ENCODE measurements at places on chromosomes 2 and 18.

DNA sequence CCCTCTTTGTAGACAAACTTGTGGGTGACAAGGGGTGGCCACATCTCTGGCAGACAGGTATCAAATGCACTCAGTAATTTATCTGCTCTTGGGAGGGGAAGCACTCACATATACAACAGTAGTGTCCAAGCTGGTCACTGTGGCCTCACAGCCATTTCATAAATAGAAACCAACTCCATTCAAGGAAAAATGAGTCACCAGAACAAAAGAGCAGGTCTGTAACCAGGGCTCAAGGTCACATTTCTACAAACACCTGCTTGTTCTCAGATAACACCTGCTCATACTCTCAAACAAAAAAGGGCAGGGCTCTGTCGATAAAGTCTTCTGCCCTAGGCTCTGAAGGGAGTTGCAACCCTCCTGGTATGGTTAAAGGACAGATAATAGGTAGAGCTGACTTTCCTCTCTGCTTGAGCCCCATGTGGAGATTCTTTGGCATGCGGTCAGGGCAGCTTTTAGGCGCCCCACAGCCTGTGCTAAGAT, 459.0 kb downstream of the BCL11A start:
- DNase-seq: no peak

DNA sequence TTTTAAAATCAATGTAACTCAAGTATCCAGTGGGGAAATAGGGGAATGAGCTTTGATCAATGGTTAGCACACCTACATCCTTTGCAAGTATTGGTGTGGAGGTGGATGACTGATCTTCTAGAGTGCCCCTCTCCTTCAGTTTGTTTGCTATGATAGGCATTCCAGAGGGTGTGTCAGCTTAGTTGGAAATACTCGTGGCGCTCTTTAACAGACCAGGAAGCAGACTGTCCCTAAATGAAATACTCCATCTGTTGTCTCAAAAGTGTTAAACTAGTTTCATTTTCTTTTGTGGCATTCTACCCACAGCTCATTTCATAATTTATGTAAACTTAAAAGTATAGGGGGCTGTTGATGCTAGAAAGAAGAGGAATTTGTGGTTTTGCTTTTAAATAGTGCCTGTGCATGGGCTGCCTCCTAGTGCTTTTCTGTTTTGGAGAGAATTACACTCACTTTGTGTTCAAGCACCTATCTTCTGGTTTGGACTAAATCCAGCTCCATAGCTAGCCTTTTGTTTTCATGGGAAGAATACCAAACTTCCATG, 66.2 kb downstream of the STAT1 start:
- DNase-seq: no peak

DNA sequence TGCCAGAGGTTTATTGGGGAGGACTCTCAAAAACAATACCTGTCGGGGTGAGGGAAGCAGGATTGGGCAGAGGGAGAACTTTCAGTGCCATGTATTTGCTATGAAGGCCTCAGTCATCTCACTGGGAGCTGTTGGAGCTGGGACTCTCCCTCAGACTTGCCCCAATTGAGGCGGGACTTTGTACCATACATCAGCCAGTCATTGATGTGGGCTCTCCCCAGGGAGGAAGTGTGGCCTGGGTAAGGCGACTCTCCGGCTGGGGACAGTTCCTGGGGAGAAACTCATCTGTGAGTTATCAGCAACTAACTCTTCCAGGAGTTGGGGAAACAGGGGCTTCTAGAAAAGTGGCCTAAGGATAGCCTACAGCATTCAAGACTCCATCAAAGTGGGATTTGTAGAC, 66.5 kb downstream of the FTCDNL1 start:
- DNase-seq: no peak

DNA sequence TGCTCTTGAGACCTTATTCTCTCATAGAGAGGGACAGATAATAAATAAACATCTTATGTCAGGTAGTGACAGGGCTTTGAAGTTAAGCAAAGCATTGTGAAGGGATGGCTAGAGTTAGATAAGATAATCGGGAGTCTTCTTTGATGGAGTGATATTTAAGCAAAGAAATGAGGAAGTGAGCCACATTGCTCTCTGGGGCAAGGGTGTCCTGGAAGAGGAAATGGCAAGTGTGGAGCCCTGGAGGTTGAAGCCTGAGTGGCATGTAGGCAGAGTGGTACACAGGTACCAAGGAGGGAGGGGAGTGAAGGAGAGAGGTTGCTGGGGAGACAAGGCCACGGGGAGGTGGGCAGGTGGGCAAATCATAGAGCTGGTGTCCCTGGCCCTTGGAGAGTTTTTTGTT, 110.2 kb downstream of the CTAGE1 start:
- no peak for DNase-seq

- no peak for DNase-seq
Measured at GRCh38 chr2:33606622-33607021, 7.5 kb upstream of the FAM98A start.

- no peak for DNase-seq
Measured at GRCh38 chr2:190354003-190354690, 10.8 kb downstream of the INPP1 start.

GRCh38 chr2:187552828-187553681, 1.2 kb downstream of the TFPI start:
- no peak for DNase-seq

- DNase-seq: no peak
Measured at GRCh38 chr2:135829378-135830135, 7.4 kb downstream of the LCT start.

- DNase-seq: no peak
Measured at GRCh38 chr18:56034949-56035348, 447.0 kb upstream of the TCF4 start.

DNA sequence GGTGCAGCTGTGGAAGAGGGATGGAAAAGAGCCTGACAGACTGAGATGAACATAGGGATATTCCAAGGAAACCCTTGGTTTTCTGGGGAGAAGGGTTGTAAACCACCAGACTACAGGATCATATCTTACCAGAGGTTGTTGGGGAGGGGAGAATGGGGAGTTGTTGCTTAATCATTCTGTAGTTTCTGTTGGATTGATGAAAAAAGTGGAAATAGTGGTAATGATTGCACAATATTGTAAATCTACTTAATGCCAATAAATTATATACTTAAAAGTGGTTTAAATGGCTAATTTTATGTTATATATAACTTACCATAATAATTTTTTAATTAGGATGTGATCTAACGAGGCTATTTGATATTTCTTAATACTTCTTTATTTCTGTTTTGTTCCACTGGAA, 800.9 kb downstream of the BCL11A start:
- no peak for DNase-seq

DNA sequence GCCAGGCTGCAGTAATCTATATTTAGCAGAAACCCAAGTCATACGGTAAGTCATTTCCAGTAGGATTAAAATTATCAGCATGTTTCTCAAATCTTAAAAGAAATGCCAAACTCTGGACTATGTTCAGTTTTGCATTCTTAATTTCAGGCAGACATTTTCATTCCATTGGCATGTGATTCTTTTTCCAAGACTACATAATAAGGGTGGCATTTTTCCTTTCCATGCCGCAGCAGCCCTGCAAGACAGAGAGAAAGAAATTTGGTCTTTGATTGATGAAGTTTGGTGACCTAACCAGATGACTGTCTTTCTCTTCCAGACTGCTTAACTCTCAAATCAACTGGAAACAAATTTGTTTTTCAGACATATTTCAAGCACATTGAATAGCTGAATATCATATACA, 118.1 kb downstream of the FHOD3 start:
- DNase-seq: no peak

GRCh38 chr2:45168711-45169338, 159.6 kb upstream of the SIX2 start:
- no peak for DNase-seq

- DNase-seq: no peak
Measured at GRCh38 chr2:240570531-240571313, 2.4 kb downstream of the RNPEPL1 start.

DNA sequence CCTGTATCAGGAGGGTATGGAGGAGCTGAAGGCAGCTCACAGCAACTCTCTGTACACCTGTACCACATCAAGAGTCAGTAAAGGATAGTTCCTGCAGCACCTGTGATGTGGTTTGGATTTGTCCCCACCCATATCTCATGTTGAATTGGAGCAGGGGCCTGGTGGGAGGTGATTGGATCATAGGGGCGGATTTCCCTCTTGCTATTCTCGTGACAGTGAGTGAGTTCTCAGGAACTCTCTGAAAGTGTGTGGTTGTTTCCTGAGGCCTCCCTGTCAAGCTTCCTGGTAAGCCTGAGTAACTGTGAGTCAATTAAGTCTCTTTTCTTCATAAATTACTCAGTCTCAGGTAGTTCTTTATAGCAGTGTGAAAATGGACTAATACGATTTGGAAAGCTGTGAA, 28.9 kb downstream of the OSBPL1A start:
- DNase-seq: peak; percentile 59

DNA sequence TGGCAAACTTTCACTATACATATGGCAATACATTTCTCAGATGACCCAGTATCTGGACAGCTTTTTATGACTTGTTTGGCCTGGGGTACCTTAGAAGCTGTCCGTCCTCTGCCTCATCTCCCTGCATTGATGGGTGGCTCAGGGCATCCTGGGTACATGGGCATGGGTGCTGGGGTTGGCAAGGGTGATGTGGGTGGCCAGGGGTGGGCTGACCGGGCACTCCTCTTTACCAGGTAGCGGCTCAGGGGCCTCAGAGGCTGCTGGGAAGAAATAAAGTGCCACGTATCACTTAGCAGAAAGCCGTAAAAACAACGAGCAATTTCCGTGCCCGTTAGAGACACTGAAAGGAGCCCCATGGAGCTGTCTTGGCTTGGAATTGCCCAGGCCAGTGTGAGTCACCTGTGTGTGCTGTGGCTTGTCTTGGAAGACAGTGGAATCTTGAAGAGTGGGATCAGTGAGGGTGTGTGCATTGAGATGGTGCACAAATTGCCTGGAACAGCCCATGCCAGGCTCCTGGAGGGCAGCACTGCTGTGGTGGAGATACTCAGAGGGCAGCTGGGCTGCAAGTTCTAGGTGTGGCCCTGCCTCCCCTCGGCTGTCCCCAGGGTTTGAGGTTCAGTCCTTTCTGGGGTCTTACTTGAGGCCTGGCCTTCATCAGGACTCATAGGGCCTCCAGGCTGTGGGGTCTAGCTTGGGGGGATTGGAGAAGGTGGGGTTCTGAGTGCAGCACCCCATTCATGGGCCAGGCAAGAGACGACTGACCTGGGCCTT, 88.8 kb downstream of the FHOD3 start:
- DNase-seq: no peak

DNA sequence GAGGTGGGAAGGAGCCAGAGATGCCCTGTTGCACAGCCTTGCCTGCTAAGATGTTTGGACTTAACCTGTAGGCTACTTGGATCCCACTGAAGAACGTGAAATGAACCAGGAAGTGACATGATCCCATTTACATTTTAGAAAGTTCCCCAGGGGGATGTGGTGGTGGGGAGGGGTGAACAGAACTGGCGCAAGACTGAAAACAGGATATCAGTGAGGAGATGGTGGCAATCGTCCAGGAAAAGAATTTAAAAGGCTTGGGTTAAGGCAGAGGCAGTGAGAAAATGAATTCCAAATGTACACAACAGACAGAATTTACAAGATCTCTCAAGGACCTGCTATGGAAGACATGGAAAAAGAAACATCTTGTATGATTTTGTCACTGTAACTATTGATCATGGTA, 42.3 kb downstream of the SULT1C2 start:
- DNase-seq: no peak

GRCh38 chr2:14702258-14702657, 69.7 kb downstream of the LRATD1 start:
- DNase-seq: no peak

DNA sequence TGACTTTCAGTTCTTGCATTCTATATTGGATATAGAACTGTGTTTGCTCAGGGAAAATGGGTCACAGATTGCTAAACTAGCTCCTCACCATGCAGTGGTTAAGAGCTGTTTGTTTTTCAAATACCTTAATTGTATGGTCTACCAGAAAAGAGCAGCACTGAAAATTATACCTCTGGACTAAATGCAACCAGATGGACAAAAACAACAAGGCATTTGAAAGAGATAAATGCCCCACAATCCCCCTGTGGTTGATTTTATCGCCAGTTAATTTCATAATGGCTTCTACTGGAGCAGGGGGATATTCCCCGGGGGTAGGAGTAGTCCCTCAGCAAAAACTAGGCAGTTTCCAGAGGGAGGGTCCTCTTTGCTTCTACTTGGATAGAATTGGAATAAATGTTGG, 267.9 kb upstream of the TNP1 start:
- DNase-seq: no peak

DNA sequence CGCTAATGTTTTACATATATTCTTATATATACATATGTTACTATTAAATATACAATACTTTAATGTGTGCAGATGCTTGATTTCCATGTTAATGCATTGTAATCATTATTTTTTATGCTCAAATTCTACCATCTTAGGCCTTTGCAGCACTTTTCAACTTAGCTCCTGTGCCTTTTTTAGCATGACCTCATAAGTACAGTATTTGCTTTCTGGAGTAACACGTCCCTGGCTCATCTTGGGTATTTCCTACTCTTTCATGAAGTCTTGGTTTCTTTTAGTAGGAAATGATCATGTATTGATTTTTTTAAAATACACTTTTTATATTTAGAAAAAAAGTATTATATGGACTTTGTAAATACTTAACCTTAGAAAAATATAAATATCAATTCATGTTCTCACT, 36.5 kb downstream of the CAB39 start:
- no peak for DNase-seq

GRCh38 chr2:82994151-82994550, 1464.9 kb downstream of the SUCLG1 start:
- DNase-seq: no peak

DNA sequence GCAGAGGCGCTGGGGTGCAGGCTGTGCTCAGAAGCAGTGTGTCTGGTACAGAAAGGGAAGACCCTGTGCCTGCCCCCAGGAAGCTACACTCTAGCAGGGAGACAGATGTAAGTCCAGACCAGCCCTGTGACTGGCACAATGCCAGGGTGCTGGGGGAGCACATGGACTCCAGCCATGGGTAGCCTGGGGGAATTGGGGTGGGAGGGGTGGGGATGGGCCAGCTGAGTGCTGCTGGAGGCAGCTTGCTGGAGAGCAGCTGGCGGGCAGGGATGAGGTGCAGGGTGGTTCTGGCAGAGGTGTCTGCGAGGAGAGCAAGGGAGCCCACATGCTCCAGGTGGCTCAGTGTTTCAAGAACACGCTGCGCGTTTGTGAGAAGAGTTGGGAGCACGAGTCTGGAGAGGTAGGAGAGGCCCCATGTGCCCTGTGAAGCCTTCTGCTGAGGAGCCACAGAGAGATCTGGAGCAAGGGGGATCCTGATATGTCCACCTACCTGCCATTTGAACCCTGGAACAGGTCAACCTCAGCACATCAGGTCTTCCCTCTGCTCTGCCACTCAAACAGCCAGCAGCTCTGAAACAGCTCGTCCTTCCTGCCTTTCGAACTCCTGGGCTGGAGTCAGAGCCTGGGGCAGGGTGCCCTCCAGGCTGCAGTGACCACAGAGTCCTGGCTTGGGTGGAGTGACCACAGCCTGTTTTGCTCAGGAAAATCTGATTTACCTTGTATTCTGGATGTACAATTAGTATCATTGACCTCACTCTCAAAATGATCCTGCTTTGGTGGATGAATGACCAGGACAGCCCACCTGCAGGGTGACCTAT, 15.1 kb downstream of the ALLC start:
- DNase-seq: no peak

DNA sequence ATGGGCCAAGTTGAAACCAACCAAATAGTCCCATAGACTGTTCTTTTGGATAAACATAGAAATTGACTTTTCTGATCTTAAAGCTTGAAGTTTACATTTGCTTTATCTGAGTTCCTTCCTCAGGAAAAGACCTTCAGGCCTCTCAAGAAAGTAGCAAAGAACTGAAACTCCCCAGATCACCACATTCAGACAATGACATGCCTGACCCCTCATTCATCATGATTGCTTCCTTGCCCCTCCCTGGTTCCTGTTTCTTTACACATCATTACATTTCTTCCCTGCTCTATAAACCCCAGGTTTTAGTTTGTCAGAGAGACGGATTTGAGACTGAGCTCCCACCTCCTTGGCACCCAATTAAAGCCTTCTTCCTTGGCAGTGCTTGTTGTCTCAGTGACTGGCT, 83.6 kb upstream of the ST3GAL5 start:
- no peak for DNase-seq
